NCI-H226 (cell line): ENCODE measurements at places on chromosomes 5 and 9.

DNA sequence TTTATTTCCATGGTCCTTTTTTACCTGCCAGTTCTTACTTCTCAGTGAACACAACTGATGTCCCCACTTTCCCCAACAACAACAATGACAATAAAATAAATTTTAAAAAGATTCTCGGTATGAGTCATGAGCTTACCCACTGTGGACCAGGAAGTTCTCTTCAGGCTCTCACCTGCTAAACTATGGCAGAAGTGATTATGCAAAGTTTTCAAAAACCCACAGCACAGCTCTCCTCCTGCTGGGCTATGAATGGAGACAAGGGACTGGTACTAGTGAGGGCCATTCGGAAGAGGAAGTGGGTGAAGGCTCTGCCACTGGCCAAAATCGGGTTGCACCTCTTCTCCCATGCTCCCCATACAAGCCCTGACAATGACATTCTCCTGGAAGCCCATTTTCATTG, 429.4 kb downstream of the PIK3R1 start:
- no peak for DNase-seq

DNA sequence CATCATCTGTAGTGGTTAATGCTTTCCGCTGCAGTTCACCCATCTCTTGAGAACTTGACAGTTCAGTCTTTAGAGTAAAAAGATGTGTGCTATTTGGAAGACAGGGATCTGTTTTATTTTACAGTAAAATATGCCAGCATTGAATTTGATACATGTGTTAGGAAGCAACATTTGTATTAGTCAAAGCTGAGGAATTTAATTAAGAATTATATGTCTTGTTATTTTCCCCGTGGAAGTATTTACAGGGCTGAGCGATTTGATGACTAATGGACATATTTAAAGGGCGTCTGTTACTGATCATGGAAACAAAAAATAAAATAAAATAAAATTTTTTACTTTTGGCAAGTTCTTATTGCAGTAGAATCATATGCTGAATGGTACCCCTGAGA, 101.3 kb downstream of the PAM start:
- DNase-seq: peak; percentile 21

DNA sequence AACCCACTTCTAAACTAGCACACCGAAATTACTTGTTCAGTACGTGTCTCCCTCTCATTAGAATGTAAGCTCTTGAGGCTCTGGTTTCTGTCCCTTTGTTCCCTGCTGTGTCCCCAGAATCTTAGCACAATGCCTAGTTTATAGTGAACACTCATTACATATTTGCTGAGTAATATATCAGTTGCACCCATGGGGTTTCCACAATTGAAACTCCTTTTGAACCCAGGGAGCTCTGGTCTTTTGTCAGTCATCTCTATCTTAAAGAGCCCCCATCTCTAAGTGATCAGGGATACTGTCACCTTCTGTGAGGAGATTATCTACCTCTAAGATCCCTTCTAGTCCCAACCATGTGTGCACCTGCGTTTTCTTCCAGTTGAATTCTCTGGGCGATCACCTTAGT, 12.8 kb downstream of the CAMK4 start:
- DNase-seq: no peak

- DNase-seq: peak; percentile 83
These were observed 1.1 kb downstream of the LURAP1L start for GRCh38 chr9:12775679-12776512.

DNA sequence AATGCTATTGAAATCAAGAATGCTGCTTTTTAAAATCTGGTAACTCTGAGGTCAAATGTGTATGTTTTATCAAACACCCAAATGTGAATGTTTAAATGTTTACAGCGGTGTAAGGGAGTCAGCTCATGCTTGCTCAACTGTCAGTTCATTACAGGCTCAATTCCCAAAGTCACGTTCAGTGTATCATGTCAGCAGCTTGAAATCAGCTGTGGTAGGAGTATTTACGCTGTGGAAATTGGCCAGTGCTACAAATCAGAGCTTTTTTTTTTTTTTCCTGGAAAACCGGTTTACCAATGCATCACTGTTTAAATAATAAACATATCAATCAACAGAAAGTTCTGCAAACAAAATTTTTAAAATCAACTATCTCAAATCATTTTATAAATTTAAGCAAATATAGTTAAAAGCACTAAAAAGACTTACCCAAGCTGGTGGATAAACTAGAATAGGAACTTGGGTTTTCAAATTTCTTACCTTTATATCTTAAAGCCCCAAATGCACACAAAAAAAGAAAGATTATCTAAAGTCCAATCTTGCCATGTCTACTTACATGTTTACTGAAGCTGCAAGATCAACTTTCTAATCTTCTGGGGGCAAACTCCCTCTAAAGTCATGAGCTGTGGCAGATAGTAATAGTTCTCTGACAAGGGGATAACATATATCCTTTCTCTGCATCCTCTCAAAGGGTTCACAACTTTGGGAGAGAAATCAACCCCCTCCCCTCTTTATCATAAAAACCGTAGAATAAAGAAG, 57.6 kb upstream of the GRAMD2B start:
- DNase-seq: no peak

DNA sequence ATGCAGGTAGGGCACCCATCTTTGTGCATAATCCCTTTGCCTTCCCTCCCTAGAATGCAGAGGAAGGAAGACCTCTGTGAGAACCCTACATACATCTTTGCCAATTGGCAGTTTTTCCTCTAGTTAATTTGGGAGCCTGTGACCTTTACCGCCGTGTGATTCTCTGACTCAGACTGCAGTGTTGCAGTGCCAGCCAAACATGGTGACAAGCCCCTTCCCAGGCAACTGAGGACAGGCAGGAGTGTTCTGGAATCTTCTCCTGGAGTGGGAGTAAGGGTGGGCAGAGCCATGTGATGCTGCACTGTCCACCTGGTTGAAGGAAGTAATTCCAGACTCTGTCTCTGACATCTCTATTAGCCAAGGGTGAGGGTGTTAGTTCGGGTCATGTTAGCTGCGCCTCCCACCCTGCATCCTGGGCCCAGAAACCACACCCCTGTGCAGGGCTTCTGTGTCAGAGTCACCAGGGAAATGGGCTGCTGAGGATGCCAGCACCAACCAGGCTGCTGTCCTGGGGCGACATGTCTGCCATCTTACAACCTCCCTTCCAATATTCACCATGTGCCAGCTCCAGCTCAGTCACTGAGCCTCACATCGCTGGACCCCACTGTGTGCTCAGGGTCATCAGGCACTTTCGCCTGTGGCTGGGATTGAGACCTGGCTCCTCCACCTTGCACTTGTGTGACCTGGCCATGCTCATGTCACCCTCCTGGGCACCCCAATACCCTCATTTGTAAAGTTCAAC, 21.8 kb downstream of the KCNIP1 start:
- no peak for DNase-seq
